NCI-H774 (cell line): ENCODE measurements at places on chromosomes 1 and 21.

- no peak for DNase-seq
Measured at GRCh38 chr1:228793032-228793431, 57.8 kb downstream of the RHOU start.

DNA sequence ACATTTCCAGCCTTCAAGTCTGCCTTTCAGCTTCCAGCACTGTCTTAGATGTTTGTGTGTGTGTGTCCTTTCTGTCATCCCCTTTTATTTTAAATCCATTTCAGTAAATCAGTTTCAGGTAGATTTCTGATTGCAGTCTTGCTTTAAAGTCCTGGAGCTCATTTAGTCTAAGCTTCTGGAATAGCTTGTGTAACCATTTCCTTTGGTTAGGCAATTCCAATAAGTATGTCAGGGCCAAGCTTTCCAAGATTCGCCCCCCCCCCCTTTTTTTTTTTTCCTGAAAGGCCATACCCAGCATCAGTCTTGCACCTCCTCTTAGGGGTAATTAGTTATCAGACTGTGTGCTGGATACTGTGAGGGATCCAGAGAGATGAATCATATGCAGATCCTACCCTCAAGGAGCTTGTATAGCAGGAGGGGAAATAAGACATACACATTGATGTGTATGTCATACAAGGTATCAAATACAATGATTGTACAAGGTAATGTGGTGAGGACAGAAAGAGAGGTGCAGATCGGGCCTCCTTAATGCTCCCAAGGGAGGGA, 41.3 kb downstream of the NFYC start:
- no peak for DNase-seq

- no peak for DNase-seq
Measured at GRCh38 chr1:46645815-46646214, 22.3 kb downstream of the ATPAF1 start.

- DNase-seq = no peak
Measured at GRCh38 chr21:33046455-33046854, 20.7 kb downstream of the OLIG2 start.

DNA sequence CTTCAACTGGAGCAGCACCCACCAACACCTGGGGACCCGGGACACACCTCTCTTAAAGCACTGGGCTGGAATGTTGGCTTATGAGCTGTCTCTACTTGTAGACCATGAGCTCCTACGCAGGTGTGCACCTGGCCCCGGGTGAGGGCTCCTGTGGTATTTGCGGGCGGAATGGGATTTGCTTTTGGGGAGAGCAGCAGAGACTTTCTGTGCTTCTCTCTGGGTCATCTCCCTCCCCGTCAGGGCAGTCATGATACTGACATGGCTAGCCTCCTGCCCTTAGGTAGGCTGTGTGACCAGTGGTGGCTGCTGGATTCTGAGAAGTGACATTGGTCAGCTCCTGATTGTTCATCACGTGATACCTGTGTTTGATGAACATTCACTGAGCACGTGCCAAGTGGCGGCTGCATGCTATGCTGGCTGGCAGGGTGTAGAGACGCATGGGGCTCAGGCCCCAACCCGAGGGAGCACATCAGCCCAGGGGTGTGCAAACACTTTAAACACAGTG, 9.0 kb upstream of the ZBTB21 start:
- no peak for DNase-seq

GRCh38 chr1:228402641-228403025, 4.0 kb downstream of the TRIM11 start:
- no peak for DNase-seq

GRCh38 chr21:46299167-46299566, 13.0 kb downstream of the YBEY start:
- DNase-seq = no peak

DNA sequence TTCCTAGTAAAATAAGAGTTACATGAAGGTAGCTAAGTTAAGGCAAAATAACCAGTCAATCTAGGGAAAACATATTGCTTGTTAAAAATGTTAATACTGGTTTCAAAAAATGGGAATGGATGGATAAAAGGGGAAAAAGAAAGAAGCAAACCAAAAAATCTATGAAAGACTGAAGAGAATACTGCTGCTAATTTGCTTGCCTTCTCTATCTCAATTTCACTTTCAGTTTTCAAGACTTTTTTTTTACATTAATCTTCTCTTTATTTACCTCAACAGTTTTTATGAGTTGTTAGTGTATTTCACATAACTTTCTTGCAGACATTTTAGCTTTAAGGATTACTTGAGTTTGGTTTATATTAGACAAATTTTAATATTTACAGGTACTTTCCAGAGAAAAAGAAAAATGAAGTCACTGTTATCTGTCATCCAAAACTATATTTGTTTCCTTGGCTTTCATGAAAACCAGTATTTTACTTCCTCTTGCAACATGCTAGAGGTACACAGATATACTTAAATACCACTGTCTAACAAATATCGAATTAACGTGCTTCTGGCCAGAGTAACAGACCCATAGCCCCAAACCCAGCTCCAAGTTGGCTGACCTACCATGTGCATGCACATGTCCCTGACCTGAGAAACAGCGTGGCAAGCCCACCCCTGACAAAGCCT, 70.7 kb downstream of the COL24A1 start:
- no peak for DNase-seq

DNA sequence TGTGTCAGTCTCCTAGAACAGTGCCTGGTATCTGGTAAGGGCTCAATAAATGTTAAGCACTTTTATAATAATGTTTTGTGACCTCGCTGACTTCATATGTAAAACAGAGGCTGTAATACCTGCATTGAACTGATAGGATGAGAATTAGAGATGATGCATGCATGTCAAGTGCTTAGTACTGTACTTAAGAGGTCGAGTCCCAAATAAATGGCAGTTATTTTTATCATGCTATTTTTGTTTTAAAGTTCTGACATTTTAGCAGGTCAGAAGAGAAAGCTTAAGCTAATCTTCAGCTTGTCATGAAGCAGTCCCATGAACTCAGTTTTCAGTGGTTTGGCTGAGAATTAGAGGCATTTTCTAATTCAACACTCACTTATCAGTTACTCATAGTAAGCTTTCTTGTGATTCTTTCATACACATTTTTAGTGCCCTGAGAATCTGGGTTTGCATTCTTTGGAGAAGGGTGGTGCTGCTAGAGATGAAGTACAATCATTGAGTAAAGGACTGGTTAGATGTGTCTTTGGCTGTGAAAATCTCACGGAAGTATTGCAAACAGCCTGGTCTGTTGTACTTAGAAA, 75.7 kb upstream of the RAVER2 start:
- no peak for DNase-seq

GRCh38 chr21:46127239-46128105, 27.9 kb downstream of the FTCD start:
- no peak for DNase-seq

DNA sequence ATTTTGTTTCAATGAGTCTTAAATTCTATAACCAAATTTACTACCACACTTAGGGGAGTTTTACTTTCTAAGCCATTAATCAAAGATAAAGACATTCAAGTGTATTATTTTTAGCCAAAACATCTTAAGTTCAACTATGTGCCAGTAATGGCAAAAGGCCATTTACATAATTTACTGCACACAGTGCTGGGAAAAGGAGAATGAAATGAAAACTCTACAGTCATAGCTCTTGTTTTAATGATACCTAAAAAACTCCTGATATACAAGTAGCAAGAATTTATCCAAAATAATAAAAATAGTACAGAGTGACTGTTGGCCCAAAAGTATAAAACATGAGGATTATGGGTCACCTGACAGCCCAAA, 42.4 kb upstream of the C1orf198 start:
- DNase-seq = no peak

GRCh38 chr1:111961016-111961415, 28.5 kb downstream of the KCND3 start:
- peak; percentile 63 for DNase-seq

DNA sequence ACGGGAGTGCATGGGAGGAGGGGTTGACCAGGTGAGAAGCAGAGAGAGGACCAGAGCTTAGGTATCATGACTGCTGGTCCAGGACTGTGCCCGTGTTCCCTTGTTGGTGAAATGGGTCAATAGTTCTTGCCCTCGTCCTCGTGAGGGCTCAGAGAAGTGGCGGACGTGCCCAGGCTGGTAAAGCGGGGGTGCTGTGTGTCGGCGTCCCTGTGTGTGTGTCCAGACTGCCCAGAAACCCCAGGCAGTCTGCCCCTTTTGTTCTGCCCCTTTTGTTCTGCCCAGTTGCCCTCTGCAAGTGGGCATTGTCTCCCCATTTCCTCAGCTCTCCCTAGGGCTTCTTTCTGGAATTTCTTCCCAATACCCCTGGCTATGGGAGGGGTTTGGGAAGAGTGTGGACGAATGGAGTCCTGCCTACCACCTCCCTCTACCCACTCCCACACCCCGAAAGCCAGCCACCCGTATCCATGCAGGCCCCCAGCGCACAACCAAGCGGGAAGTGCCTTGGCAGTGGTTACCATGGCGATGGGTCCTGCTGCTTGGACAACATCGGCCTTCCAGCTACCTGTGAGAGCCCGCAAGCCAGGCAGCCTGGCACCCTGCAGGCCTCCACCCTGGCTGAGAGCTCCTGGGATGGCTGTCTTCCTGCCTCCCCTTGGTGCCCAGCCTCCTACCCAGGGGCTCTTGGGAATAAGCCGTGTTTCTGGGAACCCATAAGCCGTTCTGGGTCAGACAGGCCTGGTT, 34.7 kb downstream of the ACOT11 start:
- peak; percentile 80 for DNase-seq

DNA sequence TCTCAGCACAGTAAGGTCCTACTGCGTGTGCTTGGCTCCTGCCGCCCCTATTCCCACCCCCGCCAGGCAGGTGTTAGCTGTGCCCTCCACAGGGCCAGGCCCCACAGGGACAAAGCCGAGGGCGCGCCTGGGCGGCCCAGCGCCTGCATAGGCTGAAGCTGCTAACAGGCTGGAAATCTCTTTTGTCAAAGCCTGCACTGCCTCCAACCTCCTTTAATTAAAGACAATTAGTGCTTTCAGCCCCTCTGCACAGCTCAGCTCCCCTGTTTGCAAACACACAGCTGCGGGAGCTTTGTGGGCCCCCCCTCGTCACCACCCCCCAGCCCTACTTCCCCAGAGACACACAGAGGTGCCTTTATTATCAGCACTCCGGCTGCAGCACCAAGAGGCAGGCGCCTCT, 95.9 kb downstream of the EPHB2 start:
- no peak for DNase-seq

GRCh38 chr1:149917571-149918144, at the start of gene SV2A:
TSS of gene SV2A (minus strand) at chr1:149917844. CDS start at chr1:149913840, 4,004 bp downstream.
- DNase-seq = peak; percentile 74

- DNase-seq = no peak
Measured at GRCh38 chr1:20207546-20207945, 21.2 kb upstream of the PLA2G2C start.

DNA sequence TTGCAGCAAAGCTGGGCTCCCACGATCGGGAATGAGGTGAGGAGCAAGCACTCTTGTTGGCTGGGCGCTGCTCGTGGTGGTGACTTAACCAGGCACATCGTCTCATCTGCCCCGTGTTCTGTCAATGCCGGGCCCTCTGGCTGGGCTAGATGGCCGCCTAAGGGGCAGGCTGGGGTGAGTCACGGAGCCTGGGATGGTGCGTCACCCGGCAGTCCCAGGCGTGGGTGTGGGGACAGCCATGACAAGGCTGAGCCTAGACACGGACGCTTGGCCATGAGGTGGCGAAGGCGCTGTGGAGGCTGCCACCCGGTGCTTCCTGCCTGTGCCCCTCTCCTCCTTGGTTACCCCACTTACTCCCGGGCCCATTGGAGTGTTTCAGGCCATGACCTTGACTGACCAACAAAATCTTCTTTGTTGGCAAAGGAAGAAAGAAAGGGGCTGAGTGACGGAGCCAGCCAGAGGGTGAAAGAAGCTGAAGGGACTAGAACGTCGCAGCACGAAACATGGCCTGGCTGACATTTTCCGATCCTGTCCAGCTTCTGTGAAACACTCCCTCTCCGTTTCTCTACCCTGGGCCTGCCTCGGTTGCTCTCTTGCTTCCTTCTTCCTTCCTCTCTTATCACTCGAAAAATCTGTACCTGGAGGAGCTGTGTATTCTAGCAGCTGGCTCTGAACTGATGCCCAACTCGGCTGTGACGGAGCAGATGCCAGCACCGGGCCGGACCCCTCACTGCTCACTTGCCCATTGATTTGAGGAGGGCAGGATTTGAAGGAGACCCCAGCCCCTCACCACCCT, 596 bp downstream of the CD247 start:
- DNase-seq = no peak

DNA sequence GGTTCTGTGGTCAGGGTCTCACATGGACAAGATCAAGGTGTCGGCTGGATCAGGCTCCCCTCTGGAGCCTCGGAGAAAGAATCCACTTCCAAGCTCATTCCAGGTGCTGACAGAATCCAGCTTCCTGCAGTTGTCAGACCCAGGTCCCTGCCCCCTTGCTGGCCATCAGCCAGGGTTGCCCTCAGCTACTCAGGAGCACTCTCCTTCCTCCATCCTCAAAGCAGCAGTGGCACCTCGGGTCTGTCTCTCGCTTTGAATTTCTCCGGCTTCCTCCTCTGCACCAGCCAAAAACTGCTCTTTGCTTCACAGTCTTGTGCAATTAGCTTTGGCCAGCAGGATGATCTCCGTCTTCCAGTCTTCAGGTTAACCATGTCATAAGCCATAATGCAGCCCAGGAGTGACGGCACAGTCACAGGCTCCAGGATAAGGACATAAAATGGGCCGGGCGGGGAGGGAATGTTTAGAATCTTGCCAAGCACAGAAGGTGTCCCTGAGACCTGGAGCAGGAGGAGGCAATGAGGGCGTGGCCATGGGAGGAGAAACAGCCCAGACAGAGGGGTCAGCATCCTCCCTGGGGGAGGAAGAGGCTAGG, 79.4 kb upstream of the SLC25A33 start:
- DNase-seq = no peak

- DNase-seq = no peak
Measured at GRCh38 chr1:200359610-200360163, 50.1 kb downstream of the ZNF281 start.

DNA sequence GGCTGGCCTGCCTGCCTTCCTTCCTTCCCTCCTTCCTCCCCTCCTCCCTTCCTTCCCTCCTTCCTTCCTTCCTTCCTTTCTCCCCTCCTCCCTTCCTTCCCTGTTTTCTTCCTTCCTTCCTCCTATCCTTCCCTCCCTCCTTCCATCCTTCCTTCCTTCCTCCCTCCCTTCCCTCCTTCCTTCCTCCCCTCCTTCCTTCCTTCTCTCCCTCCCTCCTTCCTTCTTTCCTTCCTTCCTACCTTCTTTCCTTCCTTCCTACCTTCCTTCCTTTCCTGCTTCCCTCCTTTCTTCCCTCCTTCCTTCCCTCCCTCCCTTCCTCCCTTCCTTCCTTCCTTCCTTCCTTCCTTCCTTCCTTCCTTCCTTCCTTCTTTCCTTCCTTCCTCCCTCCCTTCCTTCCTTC, 70.1 kb upstream of the PTGFR start:
- DNase-seq = no peak

DNA sequence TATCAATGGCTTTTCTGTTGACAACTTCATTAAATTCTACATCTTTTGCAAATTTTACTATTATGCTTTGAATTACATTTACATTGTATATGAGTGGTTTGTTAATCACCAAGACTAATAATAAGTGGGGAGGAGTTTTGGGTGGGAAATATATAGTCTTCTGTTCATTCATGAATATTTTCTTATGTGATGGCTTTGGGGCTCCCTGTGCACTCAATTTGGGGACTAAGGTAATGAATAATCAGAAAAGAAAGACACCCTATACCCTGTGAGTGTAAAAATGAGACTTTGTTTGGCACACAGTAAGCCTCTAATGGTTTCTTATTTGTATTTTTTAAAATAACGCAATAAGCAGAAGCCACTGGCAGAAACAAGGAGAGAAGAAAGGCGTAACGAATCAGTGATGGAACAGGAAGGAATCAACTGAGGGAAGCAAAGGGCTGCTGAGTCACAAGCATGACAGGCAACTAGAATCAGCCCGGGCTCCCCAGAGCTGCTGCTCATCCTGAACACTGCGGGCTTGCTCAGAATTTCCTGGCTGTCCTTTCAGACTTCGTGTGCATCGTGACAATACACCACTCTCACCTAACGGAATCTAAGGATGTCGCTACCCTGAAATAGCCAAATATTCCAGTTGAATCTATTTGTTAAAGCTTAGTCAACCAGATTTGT, 20.8 kb upstream of the RGS2 start:
- no peak for DNase-seq
